Activated CD4-positive, CD25-positive, alpha-beta regulatory T cell (primary cell): ENCODE measurements at places on chromosomes 4 and X.

DNA sequence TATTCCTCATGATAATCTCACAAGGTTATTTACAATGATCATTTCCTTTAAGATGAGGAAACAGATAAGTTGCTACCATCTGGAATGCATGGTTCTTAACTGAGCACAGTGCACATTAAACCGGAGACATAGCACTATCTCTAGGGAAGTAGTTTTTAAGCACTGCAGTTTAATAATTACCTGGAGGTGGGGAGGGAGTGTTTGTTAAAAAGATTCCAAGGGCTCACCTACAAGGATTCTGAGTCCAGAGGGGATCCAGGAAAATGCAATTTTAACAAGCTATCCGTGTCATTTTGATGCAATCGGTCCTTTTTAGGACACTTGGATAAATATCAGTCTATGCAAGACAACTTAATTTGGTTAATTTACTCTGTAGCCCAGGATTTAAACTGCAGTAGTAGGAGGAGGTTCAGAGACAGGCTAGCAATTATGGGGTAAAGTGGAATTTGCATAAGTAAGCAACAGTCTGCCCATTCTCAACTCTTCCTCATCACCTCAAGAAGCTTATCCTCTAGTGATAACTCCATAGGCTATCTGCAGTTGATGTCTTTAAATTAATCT is 2.8 kb upstream of the PDLIM5 start:
- DNase-seq: no peak

DNA sequence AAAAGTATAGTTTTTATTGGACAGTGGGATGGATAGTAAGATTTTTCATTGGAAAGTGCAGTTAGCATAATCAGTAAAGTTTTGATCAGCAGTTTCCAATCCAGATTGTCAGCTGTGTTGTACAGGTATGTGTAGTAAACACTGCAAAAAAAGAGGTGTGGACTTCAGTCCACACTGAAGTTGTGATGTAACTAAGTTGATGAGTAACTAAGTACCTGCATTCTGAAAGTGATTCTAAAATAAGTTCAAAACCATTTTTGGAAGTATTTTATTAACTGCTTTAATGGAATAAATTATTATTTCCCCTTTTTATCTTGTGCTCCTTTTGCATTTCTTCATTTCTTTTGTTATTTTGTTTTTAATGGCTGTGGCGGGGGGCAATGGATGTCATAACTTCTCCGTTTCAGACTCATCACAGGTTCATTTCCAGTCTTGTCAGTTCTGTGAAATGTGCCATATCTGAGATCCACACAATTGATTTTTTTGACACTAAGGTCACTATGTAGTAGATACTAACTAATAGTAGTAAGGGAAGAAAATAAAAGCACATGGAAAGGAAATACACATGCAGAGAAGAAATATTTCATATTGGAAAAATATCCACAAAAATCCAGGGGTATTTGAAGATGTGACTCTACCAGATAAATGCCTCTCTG is 247.5 kb downstream of the GABRG1 start:
- no peak for DNase-seq

GRCh38 chrX:148811236-148811635 is 310.8 kb downstream of the AFF2 start:
- no peak for DNase-seq

DNA sequence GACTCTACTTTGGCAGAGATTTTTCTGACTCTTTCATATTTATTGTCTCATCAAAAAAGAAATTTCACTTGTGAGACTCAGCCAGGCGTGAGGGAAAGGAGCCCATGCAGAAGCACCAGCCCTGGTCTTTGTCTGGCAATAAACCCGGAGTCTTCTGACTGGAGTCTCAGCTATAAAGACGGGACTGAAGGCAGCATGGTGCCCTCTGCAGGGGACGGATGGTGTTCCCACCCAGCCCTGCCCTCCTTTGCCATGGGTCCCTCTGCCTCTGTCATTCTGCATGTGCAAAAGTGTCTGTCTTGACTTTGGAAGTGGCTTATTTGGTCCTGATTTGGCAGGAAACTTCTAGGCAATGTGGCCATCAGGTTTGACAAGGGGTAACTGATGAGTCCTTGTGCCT is 14.2 kb downstream of the ZNF185 start:
- no peak for DNase-seq

GRCh38 chr4:161345741-161346140 is 818.1 kb downstream of the FSTL5 start:
- no peak for DNase-seq

DNA sequence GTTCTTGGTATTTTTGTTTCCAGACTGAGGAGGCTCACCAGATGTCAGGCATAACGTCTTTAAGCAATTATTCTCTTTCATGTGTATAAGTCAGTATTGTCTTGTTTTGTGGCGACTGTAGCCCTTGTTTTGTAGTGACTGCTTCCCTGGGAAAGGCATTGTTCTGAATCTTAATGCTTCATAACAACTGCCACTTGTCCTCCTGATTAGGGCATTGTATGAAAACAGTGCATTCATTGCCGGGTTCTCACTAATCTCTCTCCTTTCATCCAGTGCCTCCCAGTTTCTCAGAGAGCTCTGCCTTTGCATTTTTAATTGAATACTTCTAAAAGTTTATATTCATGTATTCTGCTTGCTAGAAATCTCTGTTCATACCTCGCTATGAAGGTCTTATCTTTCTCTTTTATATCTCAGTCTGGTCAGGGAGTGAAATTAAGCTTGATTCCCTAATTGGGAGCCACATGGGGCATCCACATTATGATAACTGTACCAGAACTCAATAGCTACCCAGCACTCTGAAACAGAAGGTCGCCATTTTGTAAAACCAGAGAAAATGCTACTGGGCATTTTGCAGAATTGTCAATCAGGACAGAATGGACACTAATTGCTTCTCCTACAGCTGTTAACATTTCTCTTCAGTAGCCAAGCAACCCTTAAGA is 149.8 kb downstream of the GBA3 start:
- DNase-seq: no peak

DNA sequence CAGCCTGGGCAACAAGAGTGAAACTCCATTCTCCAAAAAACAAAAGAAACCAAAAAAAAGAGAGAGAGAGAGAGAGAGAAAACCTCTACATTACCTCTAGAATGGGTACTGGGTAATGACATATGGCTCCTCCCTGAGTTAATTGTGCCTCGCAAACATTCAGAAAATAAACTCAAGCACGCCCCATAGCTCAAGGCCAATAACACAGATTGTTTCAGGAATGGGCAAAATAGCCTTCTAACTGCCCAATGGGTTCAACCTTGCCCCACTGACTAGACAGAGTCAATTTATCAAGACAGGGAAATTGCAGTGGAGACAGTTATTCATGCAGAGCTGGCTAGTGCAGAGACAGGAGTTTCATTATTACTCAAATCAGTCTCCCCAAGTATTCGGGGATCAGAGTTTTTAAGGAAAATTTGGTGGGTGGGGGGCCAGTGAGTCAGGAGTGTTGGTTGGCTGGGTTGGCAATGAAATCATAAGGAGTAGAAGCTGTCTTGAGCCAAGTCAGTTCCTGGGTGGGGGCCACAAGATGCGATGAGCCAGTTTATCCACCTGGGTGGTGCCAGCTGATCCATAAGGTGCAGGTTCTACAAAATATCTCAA is 25.1 kb downstream of the NIPAL1 start:
- no peak for DNase-seq
